ENCODE measurements at places on chromosomes 2 and 18.

DNA sequence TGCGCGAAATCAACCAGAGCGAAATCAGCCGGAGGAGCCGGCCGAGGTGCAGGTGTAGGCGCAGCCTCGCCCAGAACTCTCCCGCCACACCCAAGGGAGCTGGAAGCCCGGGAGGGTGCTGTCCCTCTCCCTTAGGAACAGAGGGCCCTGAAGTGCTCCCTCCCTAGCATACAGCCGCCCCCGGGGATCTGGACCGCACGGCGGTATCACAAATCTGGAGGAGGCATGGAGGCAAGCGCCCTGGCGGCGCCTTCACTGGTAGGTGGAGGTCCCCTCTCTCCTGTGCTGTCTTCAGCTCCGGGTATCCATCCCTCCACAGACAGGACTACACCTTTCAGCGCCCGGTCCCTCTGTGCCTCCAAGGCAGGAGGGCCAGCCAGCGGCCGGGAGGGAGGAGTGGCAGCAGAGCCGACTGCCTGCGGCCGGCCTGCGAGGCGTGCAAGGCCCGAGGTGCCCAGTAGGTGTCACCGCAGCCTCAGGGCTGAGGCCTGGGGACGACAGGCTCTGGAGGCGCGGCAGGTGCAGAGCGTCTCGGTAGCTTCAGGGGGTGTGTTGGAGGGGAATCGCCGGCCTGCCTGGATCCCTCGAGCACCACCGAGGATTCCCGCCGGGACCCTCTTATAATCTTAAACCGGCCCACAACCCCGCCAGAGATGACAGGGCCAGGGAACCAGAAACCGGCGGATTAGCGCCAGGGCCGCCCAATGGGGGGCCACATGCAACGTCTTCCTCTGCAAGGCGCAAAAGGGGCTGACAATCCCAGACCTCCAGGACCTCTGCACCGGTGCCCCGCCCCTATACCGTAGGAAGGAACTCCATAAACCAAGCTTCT lies 2.8 kb downstream of the IHH start:
- no peak for DNase-seq

- no peak for DNase-seq
Measured at GRCh38 chr2:233225230-233226068, 26.0 kb upstream of the ATG16L1 start.

GRCh38 chr2:183490914-183491313 lies 366.7 kb downstream of the NUP35 start:
- DNase-seq: no peak

DNA sequence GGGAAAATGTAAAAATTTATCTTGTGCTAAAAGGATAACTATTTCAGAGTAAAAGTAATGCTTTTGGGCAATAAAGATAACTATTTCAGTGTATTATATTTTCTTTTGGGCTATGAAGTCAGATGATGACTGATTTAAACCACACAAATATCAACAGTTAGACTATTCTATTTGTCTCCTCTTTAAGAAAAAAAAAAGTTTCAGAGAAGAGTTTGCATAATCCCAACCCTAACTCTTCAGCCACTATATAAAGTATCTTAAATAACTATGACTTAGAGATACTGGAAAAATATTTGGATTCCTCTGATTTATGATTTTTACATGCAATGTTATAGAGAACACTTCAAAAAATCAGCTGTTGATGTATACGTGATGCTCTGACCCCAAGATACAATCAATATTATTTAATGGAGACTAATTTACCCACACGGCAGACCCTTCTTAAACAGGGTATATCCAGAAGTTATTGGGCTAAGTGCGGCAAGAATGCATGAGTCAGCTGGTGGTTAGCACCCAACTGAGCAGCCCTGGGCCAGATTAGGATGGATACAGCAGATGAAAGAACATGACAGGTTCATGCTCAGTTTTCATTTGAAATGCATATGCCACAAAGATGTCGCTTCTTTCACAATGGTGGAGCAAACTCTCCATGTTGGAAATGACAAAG lies 279.0 kb downstream of the AFF3 start:
- DNase-seq: no peak

- DNase-seq: peak; percentile 84
Measured at GRCh38 chr2:70087702-70088597, 673 bp downstream of the PCBP1 start.
